Right atrium auricular region (tissue), 2 donors: ENCODE measurements at places on chromosomes 5 and 9. TPM values are rescaled to one million over a fixed set of nuclear protein-coding genes. Genes with fewer than 3 reads are reported as not detected.

DNA sequence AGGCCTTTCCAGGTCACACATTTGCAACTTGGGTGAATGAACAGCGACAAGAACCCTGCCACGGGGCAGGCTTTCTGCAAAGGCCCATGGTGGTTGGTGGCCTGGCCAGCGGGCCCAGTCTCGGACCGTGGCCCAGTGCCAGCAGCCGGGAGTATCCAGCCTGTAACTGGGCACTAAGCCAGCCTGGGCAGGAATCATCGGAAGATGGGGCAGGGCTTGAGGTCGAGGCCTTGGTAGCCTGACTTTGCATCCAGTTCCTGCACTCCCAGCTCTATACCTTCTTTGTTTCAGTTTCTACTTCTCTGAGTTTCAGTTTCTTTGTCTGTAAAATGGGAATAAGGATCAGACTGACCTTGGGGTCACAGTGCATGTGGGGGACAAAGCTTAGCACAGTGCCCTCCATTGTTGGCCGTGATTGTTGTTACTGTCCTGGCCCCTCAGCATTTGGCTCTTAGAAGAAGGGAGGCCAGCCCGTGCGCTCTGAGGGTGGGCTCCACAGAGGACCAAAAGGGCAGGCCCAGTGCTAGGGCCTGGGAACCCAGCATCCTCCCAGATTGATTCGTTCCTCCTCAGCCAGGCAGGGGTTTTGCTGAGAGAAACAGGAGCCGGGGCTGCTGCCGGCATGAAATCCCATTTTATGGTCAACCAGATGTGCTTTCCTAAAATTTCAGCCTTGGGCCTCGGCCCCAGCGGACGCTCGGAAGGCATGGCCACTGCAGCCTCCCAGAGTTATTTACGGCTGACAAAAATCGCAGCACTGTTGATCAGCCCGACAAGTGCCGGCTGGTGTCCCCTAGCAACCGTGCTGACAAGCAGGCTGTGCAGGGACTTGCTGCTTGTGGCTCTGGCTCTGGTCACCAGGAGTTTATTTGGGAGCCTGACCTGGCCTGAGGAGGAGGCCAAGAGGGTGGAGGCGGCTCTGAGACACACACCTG is 43.6 kb downstream of the JADE2 start:
- DNase-seq: peak; percentile 86

HSPB3 gene
- 338 TPM for total RNA-seq

- no peak for DNase-seq
Observed at GRCh38 chr5:168364750-168365550, 73.5 kb downstream of the WWC1 start.

GARIN3 gene
- not detected for total RNA-seq

DNA sequence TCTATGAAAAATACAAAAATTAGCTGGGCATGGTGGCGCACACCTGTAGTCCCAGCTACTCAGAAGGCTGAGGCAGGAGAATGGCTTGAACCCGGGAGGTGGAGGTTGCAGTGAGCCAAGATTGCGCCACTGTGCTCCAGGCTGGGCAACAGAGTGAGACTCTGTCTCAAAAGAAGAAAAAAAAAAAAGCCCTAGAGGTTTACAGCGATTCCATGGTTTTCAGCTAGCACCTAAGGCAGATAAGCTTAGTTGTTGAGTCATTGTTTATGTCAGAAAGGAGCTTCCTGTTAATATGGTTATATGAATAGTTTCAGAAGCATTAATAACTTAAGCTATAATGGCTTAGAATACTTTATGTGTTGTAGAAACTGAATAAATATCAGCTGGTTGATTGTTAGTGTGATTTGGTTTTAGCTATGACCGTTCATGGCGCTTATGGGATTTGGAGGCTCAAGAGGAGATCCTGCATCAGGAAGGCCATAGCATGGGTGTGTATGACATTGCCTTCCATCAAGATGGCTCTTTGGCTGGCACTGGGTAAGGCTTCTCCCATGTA is 13.0 kb downstream of the RNF183 start:
- no peak for DNase-seq

EHMT1 gene
- total RNA-seq: 24.1 TPM

DNA sequence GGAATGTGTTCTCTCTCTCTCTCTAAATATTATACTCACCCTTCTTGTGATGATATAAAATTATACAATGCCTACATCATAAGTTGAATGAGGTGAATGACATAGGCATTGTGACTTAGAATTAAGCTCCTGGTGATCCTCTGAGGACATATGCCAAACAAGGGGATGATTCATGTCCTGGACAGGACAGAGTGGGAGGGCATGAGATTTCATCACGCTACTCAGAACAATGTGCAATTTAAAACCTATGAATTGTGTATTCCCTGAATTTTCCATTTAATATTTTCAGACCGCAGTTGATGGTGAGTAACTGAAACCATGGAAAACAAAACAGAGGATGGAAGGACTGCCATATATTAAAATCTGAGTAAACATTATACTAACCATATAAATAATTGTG is 782.2 kb upstream of the NUDT12 start:
- DNase-seq: no peak

PCDHGA5 gene
- 5.0 TPM for total RNA-seq

DNA sequence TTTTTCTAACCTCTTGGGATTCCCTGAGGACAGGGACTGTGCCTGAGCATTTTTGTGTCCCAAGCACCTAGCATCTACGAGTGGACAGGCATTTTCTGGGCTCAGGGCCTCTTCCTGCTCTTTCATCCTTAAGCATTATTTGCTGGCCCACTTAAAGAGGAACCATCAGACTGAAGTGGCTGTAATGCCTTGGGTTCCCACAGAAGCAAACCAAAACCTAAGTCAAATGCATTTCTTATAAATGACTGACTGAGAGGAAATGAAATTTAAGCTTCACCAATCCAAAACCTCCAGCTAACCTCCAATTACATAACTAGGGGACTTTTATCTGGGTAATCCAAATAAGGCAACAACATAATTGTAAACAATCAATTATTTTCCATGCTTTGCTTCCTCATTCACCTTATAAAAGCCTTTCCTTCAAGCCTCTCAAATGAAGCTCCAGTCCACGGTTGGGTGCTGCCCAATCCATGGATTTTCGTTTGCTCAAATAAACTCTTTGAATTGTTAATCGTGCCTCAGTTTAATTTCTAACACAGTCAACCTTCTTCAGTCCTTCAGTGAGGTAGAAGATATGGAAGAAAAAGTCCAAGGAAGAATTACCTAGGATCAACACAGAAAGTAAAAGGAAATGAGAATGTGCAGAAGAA is 25.3 kb upstream of the SLC31A2 start:
- DNase-seq: no peak

FOXD1 gene
- total RNA-seq: not detected

EFNA5 gene
- total RNA-seq: 17.0 TPM

GRCh38 chr5:168489059-168489458 is 2.8 kb downstream of the RARS1 start:
- DNase-seq: no peak

GRCh38 chr9:114131808-114132549 is 23.4 kb upstream of the COL27A1 start:
- DNase-seq: no peak

GRCh38 chr5:180865981-180866695 is 5.1 kb upstream of the ZFP62 start:
- no peak for DNase-seq
